ENCODE measurements at places on chromosomes 12 and 14. TPM values are rescaled to one million over a fixed set of nuclear protein-coding genes. Genes with fewer than 3 reads are reported as not detected.

The SYNDIG1L gene
- polyA plus RNA-seq: not detected

The PLA2G1B gene
- not detected for polyA plus RNA-seq

DNA sequence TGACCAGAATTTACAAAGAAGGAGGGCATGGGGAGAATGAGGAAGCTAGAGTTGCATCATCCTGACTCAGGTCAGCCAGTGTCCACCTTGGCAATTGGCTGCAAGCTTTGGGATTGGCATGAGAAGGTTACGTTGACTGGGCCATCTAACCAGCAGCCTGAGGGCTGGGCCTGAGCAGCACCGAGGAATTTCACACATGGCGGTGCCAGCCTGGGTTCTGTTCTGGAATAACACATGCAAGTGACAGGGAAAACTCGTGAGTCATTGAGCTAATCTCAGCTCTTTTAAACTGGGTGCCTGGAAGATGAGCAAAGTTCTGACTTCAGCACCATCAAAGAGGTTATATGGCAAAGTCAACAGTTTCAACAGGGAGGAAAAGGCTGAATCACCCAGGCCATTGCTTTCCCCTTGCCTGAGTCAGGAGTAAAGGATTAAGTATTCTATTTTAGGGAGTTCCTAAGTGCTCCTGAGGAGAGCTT, 543.2 kb upstream of the TBX3 start:
- DNase-seq: peak; percentile 97

DNA sequence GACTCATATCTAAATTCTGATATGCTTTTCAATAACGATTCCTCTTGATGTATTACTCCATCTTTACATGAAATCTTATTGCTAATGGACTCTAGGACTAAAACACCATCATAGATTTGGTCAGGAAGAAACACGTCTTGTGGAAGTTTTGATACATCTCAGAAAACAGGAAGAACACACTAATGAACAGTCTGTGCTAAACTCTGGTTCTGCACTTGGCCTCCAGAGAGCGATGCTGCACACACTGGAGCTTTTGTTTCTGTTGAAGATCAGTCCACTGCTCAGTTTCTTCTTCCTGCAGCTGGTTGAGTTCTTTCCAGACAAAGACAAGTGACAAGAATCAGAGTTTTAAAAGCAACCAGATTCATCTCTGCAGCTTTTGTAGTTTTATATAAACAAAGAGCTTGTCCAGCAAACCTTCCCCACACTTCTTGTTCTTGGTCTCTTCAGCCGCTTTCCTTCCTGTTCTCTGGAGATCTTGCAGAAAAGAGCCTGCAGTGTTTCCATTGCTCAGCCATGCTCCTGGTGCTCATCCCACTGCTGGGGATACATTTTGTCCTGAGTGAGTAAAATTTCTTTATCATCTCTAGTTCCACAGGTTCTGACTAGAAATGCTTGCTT, 229.1 kb upstream of the OR4E1 start:
- no peak for DNase-seq

The TPPP2 gene
- not detected for polyA plus RNA-seq

DNA sequence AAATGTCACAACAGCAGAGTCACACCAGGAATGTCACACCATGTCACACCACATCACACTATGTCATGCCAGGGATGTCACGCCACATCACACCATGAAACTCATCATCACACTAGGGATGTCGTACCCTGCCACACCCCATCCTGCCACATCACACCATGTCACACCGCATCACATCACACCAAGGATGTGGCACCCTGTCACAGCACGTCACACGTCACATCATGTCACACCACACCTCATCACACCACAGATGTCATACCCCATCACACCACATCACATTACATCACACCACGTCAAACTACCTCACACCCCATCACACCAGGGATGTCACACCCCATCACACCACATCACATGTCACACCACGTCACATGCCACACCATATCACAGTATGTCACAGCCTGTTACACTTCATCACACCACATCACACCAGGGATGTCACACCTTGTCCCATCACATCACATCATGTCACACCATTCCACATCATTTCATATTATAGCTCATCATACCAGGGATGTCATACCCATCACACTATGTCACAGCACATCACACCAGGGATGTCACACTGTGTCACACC, 90.9 kb downstream of the TMEM121 start:
- no peak for DNase-seq

DNA sequence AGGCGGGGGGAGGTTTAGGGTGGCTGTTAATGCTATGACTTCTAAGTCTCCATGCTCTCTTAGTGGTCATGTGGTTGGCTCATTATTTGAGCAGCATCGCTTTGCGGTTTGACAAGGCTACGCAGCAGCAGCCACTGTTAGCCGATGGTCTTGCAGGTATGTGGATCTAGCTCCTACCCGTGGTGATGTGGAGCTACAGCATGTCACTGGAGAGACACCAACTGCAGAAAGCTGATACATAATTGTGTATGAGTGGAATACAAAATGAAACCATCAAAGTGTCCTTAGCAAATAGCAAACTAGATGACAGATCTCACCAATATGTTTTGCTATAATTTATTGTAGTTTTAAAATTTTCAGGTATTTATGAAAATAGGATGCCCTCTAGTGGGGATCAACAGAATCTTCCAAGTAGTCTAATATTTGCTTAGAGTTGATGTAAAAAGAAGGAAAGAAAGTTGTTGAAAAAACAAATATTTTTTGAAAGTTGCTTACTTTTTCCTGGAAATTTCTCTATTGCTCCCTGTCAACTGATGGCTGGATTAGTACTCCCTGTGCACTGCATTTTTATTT, 94.9 kb downstream of the NAV3 start:
- DNase-seq: peak; percentile 97

The CLEC4C gene
- polyA plus RNA-seq: not detected

- DNase-seq: no peak
These were observed 39.3 kb downstream of the EP400 start for GRCh38 chr12:131989021-131989420.

DNA sequence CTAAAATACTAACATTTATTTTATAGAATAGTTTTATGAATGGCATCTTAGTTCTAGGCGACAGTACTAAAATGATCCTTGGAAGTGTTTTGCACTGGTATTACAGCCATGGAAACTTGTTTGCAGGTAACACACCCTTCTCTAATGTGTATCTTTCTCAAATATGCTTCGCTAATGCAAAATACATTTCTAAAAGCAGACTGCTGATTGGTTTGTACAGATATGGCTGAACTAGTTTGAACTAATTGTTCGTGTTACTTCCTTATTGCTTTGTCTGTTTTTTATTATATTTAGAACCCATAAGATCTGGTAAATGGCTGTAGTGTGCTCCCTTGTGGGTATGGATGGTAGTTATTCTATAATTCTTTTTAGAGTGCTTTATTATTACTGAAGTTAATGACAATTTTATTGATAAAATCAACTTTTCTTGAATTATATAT, 53.0 kb downstream of the ATF7IP start:
- peak; percentile 56 for DNase-seq

The ANKRD33 gene
- polyA plus RNA-seq: not detected

- no peak for DNase-seq
These were observed 706.2 kb downstream of the GALC start for GRCh38 chr14:87286826-87287225.

DNA sequence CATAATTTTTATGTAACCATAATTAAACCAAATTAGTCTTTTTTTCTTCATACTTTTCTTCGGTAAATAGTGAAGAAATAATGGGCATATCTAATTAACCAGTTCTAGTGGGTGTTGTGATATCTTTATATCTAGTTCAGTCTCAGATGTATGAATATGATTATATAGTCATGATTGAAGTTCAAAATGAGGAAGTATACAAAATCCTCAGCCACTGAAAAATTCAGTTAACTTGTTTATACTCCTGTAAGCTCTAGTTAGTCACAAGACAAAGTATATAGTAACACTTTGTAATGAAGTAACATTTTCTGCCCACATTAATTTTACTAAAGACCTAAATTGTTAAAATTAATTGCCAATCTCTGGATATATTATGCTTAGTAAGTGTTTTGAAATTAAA, 46.5 kb downstream of the CAND1 start:
- no peak for DNase-seq

The RDH11 gene
- 57.5 TPM for polyA plus RNA-seq

DNA sequence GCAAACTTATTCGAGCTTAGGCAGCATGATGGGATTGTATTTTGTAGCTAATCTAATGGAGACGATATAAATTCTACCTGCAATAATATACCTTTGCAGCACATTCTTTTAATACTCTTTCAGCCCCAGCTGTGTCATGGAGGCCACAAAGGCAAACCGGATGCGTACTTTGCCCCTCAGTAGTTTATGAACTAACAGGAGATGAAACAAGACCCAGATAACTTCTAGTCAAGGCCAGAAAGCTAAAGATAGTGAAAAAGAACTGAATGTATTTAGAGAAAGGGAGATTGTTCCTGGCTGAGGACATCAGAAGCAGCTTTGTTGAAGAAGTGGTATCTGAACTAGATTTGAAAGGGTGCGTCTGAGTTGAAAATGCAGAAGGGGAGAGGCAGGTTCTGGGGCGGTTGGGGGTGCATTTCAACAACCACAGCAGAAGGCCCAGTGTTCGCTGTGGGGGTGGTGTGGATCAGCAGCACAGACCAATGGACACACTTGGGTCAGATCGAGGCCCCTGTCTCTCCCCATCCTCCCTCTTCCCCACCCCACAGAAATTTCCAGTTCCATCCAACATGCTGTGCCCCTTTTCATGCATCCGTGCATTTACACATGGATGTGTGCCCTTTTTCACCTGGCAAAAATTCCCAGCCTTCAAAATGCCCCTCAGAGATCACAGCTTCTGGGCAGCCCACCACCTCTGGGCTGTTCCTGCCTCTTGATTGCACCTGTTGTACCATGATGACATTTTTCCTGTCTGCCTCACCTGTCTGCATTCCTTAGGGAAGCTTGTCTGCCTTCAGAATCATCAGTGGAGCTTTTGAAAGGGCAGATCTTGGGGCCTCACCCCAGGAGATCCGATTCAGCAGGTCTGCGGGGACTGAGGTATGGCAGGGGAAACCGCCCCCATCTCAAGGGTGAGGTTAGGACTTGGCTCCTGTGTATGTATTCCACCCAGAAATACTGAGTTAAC, 2.2 kb downstream of the ZNF839 start:
- no peak for DNase-seq

The PPP2R5E gene
- 33.7 TPM for polyA plus RNA-seq

The SERPINA9 gene
- polyA plus RNA-seq: 0.31 TPM

- DNase-seq: peak; percentile 80
These were observed 15.6 kb downstream of the ACVRL1 start for GRCh38 chr12:51922762-51923505.

DNA sequence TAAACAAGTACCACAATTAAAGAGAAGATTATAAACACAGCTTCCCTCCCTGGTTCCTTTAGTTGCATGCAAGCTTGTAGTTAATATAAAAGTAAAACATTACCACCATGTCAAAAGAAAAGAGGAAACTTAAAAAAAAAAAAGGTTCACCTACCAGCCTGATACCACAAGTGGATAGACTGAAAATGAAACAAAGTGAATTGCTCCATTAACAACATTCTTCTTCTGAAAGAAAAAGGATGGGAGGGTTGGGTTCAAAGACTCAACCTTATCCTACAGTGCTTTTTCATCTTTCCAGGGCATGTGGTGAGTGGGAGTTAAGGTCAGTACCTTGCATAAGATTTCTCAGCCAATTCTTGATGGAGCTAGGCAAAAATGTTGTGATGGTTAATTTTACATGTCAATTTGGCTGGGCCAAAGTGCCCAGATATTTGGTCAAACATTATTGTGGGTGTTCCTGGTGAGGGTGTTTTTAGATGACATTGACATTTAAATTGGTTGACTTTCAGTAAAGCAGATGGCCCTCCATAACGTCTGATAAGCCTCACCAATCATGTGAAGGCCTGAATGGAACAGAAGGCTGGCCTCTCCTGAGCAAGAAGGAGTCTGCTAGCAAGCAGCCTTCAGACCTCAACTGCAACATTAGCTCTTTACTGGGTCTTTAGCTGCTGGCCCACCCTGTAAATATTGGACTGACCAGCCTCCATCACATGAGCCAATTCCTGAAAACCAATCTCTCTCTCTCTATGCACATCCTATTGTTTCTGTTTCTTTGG, 28.8 kb downstream of the VCPKMT start:
- DNase-seq: no peak

The GCH1 gene
- polyA plus RNA-seq: 3.1 TPM

- DNase-seq: no peak
These were observed 36.8 kb downstream of the PAPOLA start for GRCh38 chr14:96538990-96539317.

The PLEKHD1 gene
- polyA plus RNA-seq: not detected

GRCh38 chr12:108935159-108935763, 55.4 kb downstream of the DAO start:
- DNase-seq: no peak

The RNF212B gene
- not detected for polyA plus RNA-seq

DNA sequence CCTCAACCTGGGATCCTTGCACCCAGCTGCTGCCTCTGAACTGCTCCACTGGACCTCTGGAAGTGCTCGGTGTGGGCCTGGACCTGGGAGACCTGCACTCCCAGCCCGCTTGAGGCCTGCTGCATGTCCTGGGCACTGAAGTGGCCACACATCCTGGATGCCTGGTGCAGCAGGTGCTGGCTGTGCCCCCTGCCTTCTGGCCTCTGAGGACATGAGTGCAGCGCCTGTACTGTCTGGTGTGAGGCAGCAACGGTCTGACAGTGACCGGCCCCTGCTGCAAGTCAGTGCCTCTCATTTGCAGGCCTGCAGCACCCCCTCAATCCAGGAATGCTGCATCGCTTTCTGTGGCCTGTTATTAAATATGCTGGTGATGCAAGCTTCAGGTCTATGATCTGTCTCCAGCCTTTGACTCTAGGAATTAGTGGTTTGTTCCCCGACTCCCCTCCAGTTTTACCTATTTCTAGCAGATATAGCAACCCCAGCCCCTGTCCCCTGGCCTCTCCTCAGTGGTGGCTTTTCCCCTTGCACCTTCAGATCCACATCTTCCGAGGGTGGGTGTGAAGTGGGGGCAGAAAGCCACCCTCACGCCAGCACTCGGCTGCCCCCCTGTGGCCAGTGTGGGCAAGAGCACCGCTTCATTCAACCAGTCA, 3.6 kb downstream of the SMIM41 start:
- DNase-seq: peak; percentile 78

DNA sequence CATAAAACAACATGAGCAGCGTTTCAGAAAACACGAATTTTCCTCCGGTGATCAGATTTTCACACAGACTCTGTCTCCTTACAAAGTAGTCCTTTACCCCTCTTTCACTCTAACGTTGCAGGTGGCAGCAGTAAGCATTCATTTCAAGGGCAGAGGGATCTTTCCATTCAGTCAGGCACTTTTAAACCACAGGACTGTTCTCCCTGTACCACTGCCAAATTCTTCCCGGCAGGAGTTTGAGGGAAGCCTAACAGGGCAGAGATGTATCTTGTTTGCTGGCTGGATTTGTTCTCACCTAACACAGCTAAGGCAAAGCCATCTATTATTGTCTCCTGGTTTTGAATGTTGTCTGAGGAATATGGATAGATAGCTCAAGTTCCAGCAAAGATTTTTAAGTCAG, 1187.3 kb upstream of the SEL1L start:
- no peak for DNase-seq

Measured in GM23248 (cell line).